ENCODE measurements at places on chromosomes 3 and 15. TPM values are rescaled to one million over a fixed set of nuclear protein-coding genes. Genes with fewer than 3 reads are reported as not detected.

GRCh38 chr3:140078343-140078742 is 143.4 kb downstream of the CLSTN2 start:
- no peak for DNase-seq

PRR23E gene
- not detected for polyA plus RNA-seq

ANKDD1A gene
- 5.1 TPM for polyA plus RNA-seq

CNTN6 gene
- polyA plus RNA-seq, result 3.7 TPM

- DNase-seq, result no peak
Observed at GRCh38 chr3:112084980-112085705, 1.0 kb upstream of the C3orf52 start.

GRCh38 chr3:56801662-56802377 is at the start of gene ARHGEF3:
ARHGEF3 (minus strand) TSS chr3:56801949; CDS start chr3:56801798, 151 bp downstream.
- DNase-seq, result peak; percentile 76

TMC3 gene
- 0.16 TPM for polyA plus RNA-seq

DNA sequence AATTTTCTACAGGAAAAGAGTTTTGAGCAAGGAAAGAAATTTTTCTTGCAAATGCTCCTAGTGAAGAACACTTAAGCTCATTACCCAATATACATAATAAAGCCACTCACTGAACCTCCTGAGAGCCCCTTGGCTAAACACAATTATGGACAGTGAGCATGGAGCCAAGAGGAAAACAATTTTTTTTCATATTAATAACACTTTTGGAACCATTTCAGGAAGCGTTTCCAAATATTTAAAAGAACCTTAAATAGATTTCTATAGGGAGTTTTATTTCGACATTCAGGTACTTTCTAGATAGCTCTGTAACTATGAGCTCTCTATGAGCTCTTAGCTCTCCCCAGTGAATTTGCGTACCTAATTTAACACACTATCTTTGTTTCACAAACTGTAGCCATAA is 581.1 kb downstream of the ZNF385D start:
- DNase-seq, result no peak

GRCh38 chr3:151087648-151088047 is 2.2 kb downstream of the MED12L start:
- DNase-seq, result no peak

DNA sequence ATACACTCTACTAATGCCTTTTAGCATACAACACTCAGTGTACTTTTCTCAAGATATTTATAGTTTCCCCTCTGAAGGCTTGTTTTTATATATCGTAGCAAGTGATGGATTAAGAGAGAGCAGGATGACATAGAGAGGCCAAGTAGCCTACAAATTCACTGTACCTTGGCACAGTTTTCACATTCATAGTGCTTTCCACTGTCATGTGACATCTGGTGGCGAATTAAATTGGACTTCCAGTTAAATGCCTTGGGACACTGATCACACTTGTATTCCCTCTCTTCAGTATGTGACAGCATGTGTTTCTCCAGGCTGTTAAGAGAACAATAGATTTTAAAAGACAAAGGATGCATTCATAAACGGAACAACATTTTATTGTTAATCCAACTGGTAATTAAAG is 541.1 kb downstream of the MECOM start:
- DNase-seq, result no peak

DNA sequence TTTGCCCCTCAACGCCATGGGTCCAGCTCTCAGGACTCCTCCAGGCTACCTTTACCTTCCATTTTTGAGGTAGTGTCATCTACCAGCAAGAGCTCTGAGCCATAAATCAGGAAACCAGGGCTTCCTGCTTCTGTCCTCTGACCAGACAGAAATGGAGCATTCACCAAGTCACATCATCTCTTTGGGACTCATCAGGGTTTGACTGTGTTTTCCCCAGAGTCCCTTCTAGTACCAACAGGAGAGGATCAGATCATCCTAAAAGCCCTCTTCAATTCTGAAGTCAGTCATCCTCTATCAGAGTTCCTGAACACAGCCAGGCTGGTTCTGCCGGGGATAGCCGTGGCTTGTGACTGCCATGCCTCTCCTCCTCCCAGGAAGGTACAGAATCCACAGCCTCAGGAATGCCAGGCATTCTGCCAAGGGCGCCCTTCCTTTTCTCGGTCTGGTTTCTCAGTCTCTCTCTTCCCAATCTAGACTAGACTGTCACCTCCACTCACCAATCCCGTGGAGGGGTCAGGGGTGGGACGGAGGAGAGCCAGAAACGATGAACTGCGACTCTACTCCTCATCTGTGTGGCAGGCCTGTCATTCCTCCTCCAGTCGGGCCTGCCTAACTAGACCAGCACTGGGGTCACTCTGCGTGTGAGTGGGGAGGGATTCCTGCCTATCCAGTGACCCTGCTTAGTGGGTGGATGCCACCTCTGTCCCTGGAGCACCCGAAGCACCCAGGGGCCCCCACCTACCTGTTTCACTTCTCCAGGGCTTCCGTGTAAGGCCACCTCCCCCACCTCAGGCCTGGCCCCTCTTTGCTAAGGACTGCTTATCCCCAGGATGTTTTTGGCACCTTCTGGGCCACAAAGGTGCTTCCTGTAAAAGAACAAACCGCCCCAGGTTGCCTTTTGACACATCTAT is 30.9 kb downstream of the CCNL1 start:
- no peak for DNase-seq

- no peak for DNase-seq
Observed at GRCh38 chr15:74385733-74386132, 18.3 kb upstream of the CYP11A1 start.

GRCh38 chr3:44114142-44114541 is 127.5 kb upstream of the TOPAZ1 start:
- no peak for DNase-seq

GRCh38 chr15:81338170-81339007 is 14.4 kb upstream of the STARD5 start:
- peak; percentile 39 for DNase-seq

GRCh38 chr15:48447058-48447457 is 115.8 kb downstream of the DUT start:
- no peak for DNase-seq

DNA sequence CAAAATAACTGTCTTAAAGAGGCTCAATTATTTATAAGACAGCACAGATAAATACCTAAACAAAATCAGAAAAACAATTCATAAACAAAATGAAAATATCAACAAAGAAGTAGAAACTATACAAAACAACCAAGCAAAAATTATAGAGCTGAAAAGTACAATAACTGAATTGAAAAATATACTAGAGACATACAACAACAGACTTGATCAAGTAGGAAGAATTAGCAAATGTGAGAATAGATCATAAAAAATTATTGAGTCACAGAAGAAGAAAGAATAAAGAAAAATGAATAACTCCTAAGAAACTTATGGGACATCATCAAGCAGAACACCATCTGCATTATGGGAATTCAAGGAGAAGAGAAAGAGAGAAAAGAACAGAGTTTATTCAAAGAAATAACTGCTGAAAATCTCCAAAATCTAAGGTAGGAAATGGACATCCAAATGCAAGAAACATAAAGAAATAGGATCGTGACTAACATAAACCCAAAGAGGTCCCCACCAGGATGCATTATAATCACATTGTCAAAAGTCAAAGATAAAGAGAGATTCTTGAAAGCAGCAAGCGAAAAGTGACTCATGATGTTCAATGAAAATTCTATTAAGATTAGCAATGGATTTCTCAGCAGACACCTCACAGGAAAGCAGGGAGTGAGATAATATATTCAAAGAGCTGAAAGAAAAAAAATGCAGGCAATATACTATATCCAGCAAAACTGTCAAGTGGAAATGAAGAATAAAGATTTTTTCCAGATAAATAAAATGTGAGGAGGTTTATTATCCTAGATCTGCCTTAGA is 85.9 kb downstream of the DCLK3 start:
- DNase-seq, result no peak

GRCh38 chr15:79635149-79635771 is 203.1 kb downstream of the MINAR1 start:
- no peak for DNase-seq

GRCh38 chr15:96505014-96505413 is 174.5 kb downstream of the NR2F2 start:
- DNase-seq, result peak; percentile 14

DNA sequence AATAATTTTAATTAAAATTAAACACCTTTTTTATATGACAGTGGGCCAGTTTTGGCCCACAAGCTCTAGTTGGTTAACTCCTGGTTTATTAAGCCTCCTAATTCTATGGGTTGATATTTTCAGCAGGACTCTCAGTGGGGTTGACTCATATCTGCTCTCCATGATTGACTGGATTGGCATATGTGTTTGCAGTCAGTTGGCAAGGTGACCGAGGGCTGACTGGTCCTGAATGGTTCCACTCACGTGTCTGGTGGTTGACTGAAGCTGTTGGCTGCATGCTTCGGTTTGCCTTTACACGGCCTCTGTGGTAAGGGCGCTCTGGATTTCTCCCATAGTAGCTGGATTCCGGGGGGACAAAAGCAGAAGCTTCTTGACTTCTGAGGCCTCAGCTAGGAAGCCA is 65.3 kb upstream of the ZNF280D start:
- DNase-seq, result no peak

SKOR1 gene
- 0.48 TPM for polyA plus RNA-seq

GRCh38 chr3:36823806-36824205 is 59.5 kb upstream of the DCLK3 start:
- DNase-seq, result no peak

GRCh38 chr15:41957021-41957897 is 15.1 kb downstream of the EHD4 start:
- no peak for DNase-seq

GRCh38 chr3:117104792-117105191 is 395.2 kb downstream of the TUSC7 start:
- DNase-seq, result no peak

NANOGP8 gene
- polyA plus RNA-seq, result 0.78 TPM

GRCh38 chr3:157610876-157611535 is 107.8 kb upstream of the VEPH1 start:
- no peak for DNase-seq

- no peak for DNase-seq
Observed at GRCh38 chr3:38634111-38634510, 15.4 kb downstream of the SCN5A start.

DNA sequence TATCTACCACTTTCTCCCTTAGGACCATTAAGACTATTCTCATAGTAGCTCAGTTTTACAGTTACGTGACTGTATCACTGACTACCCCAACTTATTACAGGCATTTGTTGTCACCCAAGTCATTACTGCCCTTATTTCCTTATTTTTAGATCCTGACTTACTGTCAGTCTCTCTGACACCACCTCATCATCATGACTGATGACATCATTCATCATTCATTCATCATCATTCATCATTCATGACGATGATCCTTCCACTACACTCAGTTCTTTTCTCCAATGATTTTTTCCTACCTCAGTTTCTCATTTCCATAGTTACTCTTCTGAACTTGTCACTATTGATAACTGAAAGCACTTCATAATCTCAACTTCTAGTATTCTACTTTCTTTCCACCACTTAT is 83.8 kb downstream of the ADAM10 start:
- DNase-seq, result no peak

LRRC58 gene
- polyA plus RNA-seq, result 32.3 TPM

PIERCE2 gene
- polyA plus RNA-seq, result 5.8 TPM

DNA sequence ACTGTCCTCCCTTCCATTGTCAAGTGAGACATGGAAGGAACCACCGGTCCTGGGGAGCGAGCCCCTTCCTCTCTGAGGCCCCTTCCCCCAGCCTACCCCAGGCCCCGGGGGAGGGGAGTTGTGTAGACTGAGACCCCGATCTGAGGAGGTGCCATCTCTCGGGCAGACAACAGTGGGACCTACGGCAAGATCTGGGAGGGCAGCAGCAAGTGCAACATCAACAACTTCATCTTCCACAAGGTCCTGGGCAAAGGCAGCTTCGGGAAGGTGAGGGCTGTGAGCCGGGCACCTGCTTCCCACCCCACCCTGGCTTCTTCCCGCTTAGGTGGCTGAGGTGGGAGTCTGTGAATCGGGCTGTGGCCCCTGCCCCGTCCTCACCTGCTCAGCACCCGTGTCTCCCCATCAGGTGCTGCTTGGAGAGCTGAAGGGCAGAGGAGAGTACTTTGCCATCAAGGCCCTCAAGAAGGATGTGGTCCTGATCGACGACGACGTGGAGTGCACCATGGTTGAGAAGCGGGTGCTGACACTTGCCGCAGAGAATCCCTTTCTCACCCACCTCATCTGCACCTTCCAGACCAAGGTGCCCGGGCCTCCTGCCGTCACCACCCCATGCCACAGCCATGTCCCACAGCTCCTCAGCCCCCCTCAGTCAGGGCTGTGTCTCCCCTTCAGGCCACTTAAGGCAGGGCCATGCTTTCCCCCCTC is 24.9 kb downstream of the PRKCD start:
- no peak for DNase-seq

DNA sequence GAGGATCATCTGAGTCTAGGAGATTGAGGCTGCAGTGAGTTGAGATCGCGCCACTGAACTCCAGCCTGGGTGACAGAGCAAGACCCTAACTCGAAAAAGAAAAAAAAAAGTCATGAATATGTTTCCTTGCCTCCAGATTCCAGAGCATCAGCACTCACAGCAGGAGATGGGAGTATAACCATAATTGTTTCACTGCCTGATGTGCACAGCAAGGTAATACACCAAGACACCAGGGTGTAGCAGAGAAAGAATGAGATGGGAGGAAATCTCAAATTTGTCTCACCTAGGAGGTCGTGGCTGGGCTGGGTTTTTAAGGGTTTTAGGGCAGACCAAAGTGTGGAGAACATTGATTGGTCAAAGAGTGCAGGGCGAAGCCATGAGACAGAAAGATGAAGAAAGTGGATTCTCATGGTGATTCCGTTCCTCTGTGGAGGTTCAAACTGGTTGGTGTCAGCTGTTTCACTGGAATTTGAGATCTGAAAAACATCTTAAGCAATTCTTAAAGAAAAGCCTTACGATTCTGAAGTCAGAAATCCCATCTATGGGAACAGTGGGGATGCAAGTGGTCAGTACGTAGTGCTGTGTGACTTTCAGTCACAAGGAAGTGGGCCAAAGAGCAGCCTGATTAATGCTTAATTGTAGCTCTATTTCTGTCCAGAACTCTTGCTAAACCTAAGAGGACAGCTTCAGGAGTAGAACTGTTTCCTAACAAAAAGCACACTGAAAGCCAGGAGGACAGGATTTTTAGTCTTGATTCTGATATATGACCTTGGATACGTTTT is 7.8 kb upstream of the C15orf61 start:
- DNase-seq, result no peak

DNA sequence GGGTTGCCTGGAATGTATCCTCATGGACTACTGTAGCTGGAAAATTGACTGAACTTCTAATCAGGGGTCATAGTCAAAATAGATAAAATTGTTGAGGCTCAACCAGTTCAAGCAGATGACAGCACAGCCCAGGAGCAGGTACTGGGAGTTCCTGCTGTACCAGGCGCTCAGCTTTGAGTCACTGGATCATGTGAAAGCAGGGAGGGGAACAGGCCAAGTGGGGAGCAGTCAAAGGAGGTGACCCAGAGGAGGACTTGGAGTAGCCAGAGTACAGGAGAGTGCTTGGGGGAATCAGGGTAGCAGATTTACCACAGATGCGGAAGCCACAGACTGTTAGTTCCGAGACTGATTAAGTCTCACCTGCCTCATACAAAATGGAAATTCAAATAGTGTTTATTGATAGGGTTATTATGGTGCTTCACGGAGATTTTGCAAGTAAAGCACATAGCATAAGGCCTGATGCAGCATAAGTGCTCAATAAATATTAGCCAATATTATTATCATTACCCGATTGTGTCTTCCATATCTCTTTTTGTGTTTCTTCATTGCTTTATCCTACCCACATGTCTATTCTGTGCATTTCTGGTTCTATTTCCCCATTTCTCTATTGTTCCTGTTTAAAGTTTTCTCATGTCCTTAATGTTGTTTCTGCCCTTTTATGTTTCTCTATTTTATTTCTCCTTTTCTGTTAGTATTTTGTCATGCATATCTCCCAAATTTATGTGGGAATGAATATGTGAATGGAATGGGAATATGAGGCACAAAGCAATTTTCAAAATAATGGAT is 369.2 kb upstream of the MCTP2 start:
- no peak for DNase-seq
